ENCODE measurements at places on chromosomes 11 and 22. TPM values are rescaled to one million over a fixed set of nuclear protein-coding genes. Genes with fewer than 3 reads are reported as not detected.

BACE1-AS gene
- 9.9 TPM for total RNA-seq

GDPD4 gene
- not detected for total RNA-seq

DNA sequence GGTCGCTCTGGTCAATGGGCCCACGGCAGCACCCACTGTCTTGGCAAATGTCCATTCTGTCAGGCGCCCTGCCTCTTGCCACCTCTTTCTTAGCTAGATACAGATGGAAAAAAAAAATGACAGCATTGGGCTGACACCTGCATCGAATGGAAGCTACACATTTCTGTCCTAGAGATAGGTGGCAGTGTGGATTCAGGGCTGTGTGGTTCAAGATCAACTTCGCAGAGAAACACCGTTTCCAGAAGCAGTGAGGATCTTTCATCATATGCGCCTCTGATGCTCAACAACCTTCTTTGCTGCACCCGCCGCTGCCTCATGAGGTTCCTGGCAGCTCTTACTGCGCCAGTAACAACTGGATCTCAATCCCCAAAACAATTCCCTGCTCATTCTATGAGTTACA is 236.3 kb downstream of the KIRREL3 start:
- no peaks in the 10 kb centered on the region for H3K4me1 ChIP-seq
- no peak overlapping the region for H3K4me3 ChIP-seq
- no peak overlapping the region for H3K27ac ChIP-seq
- no peak for DNase-seq
- no peaks in the 10 kb centered on the region for H3K27me3 ChIP-seq

GRCh38 chr11:73965764-73966121 is 14.9 kb downstream of the DNAJB13 start:
- no peaks in the 10 kb centered on the region for H3K36me3 ChIP-seq
- H3K4me1 ChIP-seq = no peaks in the 10 kb centered on the region
- no peak overlapping the region for H3K27ac ChIP-seq
- no peak for DNase-seq
- H3K27me3 ChIP-seq = no peaks in the 10 kb centered on the region

YPEL1 gene
- 5.4 TPM for total RNA-seq

GRCh38 chr11:8034604-8035190 is 46.3 kb upstream of the TUB start:
- H3K4me1 ChIP-seq = no peaks in the 10 kb centered on the region
- no peaks in the 10 kb centered on the region for H3K27me3 ChIP-seq
- DNase-seq = no peak
- H3K4me3 ChIP-seq = no peak overlapping the region

NDUFC2 gene
- 247 TPM for total RNA-seq

- no peak overlapping the region for H3K27ac ChIP-seq
- H3K4me3 ChIP-seq = no peak overlapping the region
- no peak for DNase-seq
- no peaks in the 10 kb centered on the region for H3K27me3 ChIP-seq
- no peaks in the 10 kb centered on the region for H3K36me3 ChIP-seq
- no peaks in the 10 kb centered on the region for H3K4me1 ChIP-seq
Measured at GRCh38 chr22:39915295-39915726, 14.4 kb downstream of the GRAP2 start.

DNA sequence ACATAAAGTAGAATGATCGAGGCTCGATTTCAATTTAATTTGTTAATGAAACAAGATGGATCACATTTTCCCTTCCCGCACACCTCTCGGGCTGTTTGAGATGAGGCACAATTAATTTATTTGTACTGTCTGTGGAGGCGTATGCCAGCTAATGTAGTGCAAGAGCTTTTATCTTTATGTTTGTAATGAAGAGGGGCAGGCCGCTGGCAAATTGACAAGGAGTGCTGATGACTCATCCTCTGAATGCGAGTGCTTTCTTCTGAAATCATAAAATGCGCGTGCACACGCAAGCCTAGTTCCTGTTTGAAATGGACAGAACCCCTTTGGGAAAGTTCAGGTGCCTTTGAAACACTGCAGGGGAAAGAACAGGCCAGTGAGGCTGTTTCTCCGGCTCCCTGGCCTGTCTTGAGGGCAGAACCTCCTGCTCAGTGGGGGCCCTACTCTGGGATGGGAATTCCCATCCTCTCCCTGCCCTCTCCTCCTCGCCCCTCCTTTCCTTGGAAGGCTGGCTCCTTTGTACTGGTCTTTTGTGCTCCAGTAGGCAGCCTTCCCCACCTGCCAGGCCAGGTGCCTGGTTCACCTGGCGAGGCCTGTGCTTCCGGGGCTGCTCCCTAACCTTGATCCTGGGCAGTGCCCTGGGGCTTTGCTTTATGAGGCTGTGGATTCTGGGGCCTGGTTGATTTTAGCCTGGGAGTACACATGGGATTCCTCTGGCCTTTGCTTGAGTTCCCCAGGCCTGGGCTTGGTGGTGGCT is 50.3 kb downstream of the TEAD1 start:
- 0 out of 2 replicates have a peak, but pooled peaks cover 8% of the 10 kb centered on the region for H3K36me3 ChIP-seq
- H3K27ac ChIP-seq = peak overlapping the region; percentile 76
- peaks cover 26% of the 10 kb centered on the region for H3K4me1 ChIP-seq
- DNase-seq = peak; percentile 95
- H3K4me3 ChIP-seq = peak overlapping the region; percentile 41
- no peaks in the 10 kb centered on the region for H3K27me3 ChIP-seq

DNA sequence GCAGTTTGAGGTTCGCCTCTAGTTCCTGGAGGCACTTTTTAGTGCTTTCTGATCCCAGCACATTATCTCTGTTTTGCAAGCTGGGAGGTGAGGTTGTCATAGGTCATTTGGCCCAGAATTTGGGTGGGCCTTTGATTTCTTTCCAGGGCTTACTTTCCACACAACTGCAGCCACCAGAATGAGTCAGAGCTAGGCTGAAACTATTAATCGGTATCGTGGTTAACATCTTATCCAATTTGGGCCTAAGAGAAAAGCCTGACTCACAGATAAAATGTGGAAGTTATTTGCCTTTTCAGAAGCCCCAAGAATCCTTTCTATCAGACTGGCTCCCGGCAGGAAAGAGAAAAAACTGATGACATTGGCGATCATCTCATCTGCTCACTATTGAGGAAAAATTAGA is 166.4 kb downstream of the KIRREL3 start:
- peaks cover 7% of the 10 kb centered on the region for H3K36me3 ChIP-seq
- no peaks in the 10 kb centered on the region for H3K27me3 ChIP-seq
- no peak for DNase-seq
- H3K4me3 ChIP-seq = no peak overlapping the region
- H3K4me1 ChIP-seq = peaks cover 5% of the 10 kb centered on the region

DNA sequence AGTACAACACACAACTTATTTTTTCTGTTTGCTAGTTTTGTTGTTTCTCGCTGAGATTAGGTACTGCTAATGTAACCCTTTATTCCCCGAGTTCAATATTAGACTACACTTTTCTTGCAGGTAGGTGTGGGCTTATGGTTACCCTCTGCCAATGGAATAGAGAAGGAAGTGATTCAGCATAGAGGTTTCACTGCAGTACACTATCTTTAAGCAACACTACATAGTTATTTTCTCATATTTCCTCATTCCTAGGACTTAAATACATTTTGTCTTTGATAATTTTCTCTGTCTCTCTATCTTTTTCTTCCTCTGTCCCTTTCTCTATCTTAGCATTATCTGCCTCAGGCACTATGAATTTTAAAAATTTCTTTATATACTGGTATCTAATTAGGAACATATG is 791.0 kb downstream of the FAM181B start:
- no peak for DNase-seq
- H3K4me1 ChIP-seq = no peaks in the 10 kb centered on the region
- H3K27me3 ChIP-seq = no peaks in the 10 kb centered on the region
- no peak overlapping the region for H3K27ac ChIP-seq
- H3K36me3 ChIP-seq = no peaks in the 10 kb centered on the region

DNA sequence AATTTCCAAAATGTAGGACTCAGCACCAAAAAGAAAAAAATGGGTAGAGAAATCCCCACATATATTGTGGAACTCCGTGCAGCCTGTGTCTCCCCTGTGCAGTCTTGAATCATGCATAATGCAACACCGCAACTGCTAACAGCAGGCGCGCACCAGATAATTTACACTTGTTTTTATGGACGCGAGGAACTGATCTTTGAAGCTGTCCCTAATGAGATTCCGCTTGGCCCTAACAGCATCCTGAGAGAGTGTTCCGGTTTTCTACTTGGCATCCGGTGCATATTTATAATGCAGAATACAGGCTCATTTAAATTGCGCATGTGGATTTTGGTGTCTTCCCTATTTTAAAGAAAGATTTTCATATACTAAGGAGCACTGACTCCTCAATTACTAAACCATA is 21.1 kb downstream of the MPPED2 start:
- H3K27ac ChIP-seq = no peak overlapping the region
- H3K36me3 ChIP-seq = peaks cover 25% of the 10 kb centered on the region
- no peak for DNase-seq
- peaks cover 19% of the 10 kb centered on the region for H3K4me1 ChIP-seq
- H3K27me3 ChIP-seq = no peaks in the 10 kb centered on the region

TPBGL gene
- total RNA-seq = 0.64 TPM

DNA sequence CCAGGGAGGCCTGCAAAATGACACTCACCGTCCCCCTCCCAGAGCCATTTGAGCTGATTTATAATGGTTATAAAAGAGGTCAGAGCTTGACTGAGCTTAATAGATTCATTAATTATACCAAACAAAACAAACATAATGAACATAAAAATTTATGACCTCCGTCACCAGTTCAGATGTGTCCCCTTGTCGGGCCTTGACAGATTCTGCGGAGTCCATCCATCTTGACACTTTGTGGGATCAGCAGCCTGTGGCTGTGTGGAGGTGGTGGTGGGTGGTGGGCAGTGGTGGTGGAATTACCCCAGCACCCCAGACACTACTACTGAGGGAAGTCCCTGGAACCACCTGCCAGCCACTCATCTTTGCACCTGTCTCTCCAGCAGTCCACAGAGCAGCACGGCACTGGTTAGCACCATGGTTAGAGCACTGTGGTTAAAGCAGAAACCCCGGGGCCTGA is 83.5 kb downstream of the DSCAML1 start:
- H3K27ac ChIP-seq = no peak overlapping the region
- H3K4me3 ChIP-seq = no peak overlapping the region
- H3K4me1 ChIP-seq = peaks cover 3% of the 10 kb centered on the region
- H3K27me3 ChIP-seq = no peaks in the 10 kb centered on the region
- H3K36me3 ChIP-seq = no peaks in the 10 kb centered on the region
- DNase-seq = no peak

TIRAP gene
- total RNA-seq = 7.3 TPM

OR51I1 gene
- not detected for total RNA-seq

- H3K4me3 ChIP-seq = no peak overlapping the region
- H3K36me3 ChIP-seq = no peaks in the 10 kb centered on the region
- no peaks in the 10 kb centered on the region for H3K4me1 ChIP-seq
- H3K27me3 ChIP-seq = no peaks in the 10 kb centered on the region
- DNase-seq = no peak
Measured at GRCh38 chr11:64969209-64969608, 2.7 kb downstream of the MAJIN start.

DNA sequence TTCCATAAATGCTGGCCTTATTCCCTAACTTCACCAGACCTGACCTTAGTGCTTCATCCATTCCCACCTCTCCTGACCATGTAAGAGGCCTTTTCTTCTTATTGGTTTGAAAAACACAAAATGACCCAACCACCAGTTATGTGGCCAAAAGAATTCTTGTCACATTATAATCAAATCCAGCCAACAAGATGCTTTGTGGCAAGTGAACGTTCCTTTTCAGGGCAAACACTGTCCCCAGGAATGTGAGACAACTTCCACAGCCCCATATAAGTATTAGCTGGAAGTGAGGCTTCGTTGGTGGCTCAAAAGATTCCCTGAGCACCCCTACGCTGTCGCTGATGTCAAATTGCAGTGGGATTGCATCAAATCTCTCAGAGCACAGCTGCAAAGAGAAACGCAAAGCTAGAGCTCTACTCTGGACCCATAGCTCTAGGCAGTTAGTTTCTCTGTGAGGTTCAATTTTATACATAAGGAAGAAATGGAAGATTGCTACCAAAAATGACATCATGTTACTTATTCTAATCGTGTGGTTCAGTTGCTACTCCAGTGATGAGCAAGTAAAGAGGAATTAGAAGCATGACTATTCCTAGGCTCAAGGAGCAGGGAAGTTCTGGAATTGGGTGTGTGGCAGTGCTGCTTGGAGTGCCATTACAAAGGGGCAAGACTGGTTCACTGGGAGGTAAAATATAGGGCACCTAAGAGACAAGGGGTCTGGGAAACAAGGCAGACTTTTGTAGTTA is 26.1 kb downstream of the GLYATL1 start:
- H3K27me3 ChIP-seq = peaks cover 11% of the 10 kb centered on the region
- no peak overlapping the region for H3K4me3 ChIP-seq
- H3K4me1 ChIP-seq = no peaks in the 10 kb centered on the region

DNA sequence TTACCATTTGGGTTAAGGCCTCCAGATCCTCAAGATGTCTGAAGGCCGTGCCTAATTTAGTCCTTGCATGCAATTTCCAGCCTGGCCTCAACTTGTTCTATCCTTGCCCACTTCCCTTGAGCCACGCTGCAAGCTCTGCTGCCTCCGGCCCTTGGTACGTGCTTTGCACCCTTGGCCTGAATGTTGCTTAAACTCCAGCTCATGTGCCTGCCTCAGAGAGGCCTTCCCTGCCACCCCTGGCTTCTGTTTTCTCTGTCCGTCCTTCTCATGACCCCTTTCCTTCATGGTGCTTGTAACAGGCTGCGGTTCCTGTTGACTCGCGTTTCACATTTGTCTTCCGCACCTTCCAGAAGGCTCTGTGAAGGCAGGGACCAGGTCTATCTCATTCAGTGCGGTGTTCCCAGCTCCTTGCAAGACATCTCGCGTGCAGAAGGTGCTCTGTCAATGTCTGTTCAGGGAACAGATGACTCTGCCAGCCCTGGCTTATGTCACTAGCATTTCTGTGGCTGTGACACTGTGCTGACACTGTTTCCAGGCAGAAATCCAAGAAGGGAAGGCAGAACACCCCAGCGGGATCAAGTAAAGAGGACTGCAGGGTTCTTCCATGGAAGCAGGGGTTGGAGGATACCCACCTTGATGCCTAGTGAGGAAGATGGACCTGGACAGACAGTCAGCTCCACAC is 61.8 kb downstream of the FBLN1 start:
- DNase-seq = no peak
- peaks cover 55% of the 10 kb centered on the region for H3K36me3 ChIP-seq
- H3K4me1 ChIP-seq = no peaks in the 10 kb centered on the region
- H3K4me3 ChIP-seq = no peak overlapping the region
- no peak overlapping the region for H3K27ac ChIP-seq

METTL15 gene
- 9.9 TPM for total RNA-seq

ARHGAP20 gene
- total RNA-seq = 0.04 TPM

DNA sequence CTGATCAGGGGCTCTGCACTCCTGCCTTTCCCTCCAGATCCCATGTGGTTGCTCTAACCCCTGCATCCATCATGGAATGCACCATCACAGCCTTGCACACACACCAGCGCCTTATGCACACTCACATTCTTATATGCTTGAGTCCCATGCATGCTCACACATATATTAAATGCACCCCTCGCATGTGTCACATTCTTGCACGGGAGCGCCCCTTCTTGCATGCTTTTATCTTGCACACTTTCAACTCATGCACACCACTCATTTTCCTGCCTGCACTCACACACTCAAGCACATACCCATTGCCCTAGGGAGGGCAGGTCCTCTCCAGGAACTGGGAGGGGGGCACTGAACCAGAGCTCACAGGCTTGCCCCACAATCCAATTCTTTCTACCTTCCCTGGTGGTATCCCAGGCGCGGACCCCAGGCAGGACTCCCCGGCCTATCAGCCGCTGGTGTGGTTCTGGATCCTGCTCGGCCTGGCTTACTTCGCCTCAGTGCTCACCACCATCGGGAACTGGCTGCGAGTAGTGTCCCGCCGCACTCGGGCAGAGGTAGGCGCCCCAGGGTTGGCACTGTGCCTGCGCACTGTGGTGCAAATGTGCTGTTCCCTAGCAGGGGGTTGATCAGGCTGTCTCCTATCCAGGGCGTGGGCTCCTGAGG is 2.3 kb upstream of the CATSPERZ start:
- no peak for DNase-seq
- H3K4me1 ChIP-seq = no peaks in the 10 kb centered on the region
- no peaks in the 10 kb centered on the region for H3K36me3 ChIP-seq
- H3K27me3 ChIP-seq = peaks cover 74% of the 10 kb centered on the region

Data from H9 (cell line).